Retinal pigment epithelial cell (primary cell): ENCODE measurements at places on chromosomes 7 and 10.
A peak's percentile ranks its signal among the peaks of the same experiment; 100 is the strongest.

DNA sequence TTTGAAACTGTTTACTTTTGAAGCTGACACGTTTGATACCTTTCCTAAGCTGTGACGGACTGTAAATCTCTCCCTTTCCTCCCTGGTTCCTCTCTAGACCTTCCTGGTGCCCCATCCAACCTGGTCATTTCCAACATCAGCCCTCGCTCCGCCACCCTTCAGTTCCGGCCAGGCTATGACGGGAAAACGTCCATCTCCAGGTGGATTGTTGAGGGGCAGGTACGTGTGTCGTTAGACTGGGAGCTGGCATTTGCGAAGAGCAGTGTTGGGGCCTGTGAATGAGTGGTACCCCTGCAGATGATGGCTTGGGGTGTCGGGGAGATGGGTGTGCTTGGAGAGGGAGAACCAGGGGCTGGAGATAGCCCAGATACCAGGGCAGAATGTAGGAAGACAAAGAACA is 602.7 kb upstream of the FOXK1 start:
- DNase-seq = no peak

DNA sequence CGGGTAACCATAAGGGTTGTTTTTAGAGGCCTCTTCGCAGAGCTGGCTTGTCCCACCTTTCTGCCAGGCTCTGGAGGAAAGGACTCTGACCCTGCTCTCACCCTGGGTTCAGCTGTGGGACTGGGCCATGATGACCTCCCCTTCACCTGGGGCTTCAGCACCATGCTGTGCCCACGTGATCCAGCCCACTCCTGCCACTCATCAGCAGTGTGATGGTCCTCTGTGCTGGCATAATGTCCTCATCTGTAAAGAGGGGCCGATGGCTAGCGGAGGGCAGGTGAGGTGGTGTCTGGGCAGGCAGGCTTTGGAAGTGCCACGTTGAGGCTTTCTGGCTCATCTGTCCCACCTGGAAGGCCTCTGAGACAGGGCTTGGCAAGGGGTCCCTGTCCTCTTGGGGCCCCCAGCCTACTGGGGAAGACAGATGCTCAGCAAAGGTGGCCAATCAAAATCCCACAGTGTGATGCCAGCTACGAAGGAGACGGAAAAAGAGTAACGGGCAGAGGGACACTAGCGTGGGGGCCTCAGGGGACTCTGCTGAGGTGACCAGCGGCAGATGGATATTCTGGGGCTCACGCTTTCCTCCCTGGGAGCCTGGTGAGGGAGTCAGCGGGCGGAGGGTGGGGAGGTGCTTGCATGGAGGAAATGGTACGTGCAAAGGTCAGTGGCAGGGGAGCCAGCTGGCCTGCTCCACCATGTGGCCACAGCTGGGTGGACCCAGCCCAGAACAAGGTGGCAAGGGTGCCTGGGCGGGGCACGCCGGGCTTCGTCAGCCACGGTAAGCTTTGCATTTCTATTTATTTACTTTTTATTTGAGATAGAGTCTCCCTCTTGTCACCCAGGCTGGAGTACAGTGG is 5.4 kb downstream of the LRWD1 start:
- no peak for DNase-seq

DNA sequence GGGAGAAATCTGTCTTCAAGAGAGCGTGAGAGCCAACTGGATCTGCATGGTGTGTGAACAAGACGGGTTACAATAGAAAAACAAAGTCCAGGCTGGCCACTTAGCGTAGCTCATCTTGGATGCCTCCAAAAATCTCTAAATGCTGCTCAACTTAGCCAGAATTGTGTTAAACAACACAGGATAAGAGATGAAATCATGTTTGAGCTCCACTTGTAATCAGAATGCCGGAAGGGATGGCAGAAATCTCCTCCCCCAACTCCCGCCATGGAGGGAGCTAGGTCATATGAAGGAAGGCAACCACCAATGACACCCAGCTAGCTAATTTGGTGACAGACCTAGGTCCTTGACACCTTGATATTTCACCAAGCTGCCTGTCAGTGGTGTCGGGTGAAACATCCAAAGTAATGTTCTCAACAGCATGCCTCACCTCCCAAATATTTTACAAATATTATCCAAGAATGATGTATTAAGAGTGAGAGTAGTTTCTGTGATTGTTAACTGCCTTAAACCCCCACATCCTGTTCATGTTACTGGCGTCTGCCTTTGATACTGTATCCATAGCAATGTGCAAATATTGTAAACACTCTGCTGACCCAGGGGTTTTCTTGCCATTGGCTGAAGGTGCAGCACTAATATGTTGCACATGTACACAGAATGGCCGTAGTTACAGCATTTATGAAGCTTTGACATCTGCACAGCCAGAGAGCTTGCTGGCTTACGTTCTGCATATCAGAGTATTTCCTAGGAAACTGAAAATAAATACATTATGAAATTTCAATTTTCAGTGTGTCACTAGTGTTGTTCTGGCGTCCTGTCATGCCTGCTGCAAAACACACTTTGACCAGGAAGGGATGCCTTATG is 25.8 kb downstream of the TMEM254 start:
- peak; percentile 80 for DNase-seq

DNA sequence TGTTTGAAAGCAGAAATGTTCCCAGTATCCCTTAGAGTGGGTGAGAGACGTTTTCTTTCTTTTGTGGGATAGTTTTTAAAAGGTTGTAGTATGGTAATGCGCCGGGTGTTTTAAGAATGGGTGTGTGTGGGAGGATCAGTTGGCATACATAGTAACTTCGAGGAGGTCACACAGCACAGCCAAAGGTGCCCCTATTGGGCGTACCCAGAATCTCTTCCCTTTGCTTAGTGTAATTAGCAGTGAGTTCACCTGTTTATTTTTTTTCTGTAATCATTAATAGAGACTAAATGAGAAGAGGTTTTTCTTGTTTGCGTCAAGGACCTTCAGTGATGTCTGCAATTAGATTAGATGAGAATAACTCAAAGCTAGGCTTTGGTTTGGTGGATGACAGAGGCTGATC is 1.5 kb downstream of the PLEKHA8 start:
- no peak for DNase-seq

GRCh38 chr10:130740166-130740565 is 571.4 kb downstream of the TCERG1L start:
- no peak for DNase-seq

DNA sequence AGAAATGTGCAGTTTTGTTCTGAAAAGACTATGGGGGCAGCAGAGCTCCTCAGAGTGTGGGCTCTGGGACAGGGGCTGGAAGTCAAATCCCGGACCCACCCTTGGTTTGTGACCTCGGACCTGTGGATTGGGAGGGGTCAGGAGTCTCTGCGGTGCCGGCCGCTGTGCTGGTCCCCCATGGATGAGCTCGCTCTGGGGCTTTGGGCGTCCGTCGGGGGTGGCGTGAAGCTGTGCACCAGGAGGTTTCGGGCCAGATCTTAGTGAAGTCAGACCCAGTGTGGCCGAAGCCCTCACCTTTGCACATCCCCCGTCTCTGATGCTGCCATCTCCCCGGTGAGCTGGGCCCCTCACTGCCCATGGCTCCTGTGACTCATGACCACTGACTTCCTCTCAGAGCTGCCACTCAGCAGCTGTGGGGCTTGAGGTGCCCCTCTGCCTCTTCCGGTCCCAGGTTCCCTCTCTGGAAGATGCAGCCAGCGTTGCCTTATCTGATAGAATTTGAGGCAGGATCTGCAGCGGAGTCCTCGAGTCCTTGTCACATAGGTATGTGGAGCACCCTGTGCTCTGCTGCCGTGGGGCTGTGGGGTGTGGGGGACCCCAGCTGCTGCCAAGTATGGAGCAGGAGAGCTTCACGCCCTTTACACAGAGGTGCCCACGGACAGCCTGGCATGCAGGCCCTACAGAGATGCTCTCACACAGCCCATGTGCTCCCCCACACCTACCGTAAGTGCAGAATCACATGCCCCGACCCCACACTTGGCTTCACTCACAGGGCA is 11.4 kb upstream of the SCART1 start:
- no peak for DNase-seq

DNA sequence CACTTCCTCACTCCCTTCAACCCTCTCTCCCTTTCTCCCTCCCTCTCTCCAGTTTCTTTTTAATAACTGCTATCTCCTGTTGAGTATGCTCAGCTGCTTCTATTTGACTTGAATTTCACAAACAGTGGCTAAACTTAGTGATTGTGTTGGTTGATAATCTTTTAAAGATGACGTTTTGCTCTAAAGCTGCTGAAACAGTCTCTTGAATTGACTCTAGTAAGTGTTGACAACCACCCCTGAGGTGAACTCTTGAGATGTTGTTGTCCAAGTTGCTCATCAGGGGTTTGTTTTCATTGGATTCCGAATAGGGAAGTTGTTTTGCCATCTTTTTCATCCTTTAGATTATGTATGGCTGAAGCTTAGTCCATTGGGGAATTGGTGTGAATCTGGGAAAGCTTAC is 176.2 kb downstream of the TWIST1 start:
- no peak for DNase-seq

- DNase-seq = no peak
Measured at GRCh38 chr7:112886208-112886607, 96.0 kb upstream of the TMEM168 start.
